Lung (tissue), 17 donors: ENCODE measurements at places on chromosomes 11 and 22. TPM values are rescaled to one million over a fixed set of nuclear protein-coding genes. Genes with fewer than 3 reads are reported as not detected.
A peak's percentile ranks its signal among the peaks of the same experiment; 100 is the strongest.

The TMPRSS6 gene
- 0.57 TPM for total RNA-seq

The RAB39A gene
- 3.6 TPM for total RNA-seq

The TMEM191C gene
- total RNA-seq, result 0.31 TPM

The ANO3 gene
- 0.63 TPM for total RNA-seq

The RHOD gene
- 7.3 TPM for total RNA-seq

DNA sequence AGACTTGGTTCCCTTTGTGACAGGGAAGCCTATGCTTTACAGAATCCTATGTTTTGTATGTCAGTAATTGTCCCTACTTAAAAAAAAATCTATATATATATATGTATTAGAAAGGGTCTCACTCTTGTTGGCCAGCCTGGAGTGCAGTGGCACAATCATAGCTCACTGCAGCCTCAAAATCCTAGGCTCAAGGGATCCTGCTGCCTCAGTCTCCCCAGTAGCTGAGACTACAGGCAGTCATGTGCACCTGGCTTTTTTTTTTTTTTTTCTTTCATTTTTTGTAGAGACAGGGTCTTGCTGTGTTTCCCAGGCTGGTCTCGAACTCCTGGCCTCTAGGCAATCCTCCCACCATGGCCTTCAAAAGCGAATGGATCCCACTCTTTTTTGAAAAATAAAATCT, 2.1 kb upstream of the NEAT1 start:
- DNase-seq, result no peak
- H3K27ac ChIP-seq, result peak overlapping the region; percentile 100
- no peaks in the 10 kb centered on the region for H3K27me3 ChIP-seq
- peaks cover 55% of the 10 kb centered on the region for H3K4me1 ChIP-seq

DNA sequence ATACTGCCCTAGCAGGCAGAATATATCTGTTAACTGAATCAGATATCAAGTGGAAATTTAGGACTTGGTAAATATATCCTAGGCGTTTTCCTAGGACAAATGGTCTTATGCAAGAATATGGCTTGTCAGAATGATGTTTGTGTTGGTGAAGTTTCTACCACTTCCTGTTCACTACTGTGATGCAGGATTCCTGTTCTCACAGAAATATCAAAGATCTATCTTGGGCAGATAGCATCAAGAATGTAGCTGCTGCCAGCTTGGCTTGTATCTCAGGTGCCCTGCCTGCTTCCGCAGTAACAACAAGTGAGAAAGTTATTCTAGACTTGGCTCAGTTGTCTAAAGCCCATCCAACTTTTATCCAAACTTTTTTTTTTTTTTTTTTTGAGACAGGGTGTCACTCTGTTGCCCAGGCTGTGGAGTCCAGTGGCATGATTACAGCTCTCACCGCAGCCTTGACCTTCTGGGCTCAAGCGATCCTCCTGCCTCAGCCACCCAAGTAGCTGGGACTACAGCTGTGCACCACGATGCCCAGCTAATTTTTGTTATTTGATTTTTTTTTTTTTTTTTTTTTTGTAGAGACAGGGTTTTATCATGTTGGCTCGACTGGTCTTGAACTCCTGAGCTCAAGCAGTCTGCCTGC, 61.3 kb downstream of the PPME1 start:
- no peak overlapping the region for H3K27ac ChIP-seq
- DNase-seq, result no peak
- no peaks in the 10 kb centered on the region for H3K4me1 ChIP-seq
- H3K36me3 ChIP-seq, result peaks cover 11% of the 10 kb centered on the region

DNA sequence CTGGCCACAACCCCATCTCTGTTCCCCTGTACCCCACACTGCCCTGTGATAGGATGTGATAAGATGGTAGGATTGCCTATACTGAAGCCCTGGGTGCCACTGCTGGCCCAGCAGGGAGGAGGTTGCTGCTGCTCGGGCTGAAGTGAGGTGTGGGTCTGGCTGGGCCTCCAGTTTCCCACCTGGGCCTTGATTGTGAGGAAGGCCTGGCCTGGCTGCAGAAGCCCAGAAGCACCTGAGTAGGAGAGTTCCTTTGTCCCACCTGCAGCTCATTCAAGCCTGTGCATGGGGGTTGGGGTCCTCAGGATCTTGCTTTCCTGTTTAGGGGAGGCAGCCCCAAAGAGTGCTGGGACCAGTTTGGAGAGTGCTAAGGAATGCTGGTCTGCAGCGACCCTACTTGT, 3.3 kb downstream of the ST3GAL4 start:
- no peaks in the 10 kb centered on the region for H3K36me3 ChIP-seq
- DNase-seq, result no peak
- H3K4me3 ChIP-seq, result no peak overlapping the region
- H3K27me3 ChIP-seq, result no peaks in the 10 kb centered on the region
- H3K27ac ChIP-seq, result no peak overlapping the region

- no peak for DNase-seq
- no peak overlapping the region for H3K4me3 ChIP-seq
- no peaks in the 10 kb centered on the region for H3K27me3 ChIP-seq
- no peak overlapping the region for H3K27ac ChIP-seq
- peaks cover 37% of the 10 kb centered on the region for H3K36me3 ChIP-seq
Measured at GRCh38 chr11:35730254-35730653, 67.7 kb downstream of the TRIM44 start.

- H3K36me3 ChIP-seq, result peaks cover 12% of the 10 kb centered on the region
- H3K27me3 ChIP-seq, result no peaks in the 10 kb centered on the region
- H3K4me3 ChIP-seq, result peak overlapping the region; percentile 48
- H3K4me1 ChIP-seq, result peaks cover 15% of the 10 kb centered on the region
- peak; percentile 46 for DNase-seq
Measured at GRCh38 chr11:124115782-124116616, 749 bp downstream of the VWA5A start.

DNA sequence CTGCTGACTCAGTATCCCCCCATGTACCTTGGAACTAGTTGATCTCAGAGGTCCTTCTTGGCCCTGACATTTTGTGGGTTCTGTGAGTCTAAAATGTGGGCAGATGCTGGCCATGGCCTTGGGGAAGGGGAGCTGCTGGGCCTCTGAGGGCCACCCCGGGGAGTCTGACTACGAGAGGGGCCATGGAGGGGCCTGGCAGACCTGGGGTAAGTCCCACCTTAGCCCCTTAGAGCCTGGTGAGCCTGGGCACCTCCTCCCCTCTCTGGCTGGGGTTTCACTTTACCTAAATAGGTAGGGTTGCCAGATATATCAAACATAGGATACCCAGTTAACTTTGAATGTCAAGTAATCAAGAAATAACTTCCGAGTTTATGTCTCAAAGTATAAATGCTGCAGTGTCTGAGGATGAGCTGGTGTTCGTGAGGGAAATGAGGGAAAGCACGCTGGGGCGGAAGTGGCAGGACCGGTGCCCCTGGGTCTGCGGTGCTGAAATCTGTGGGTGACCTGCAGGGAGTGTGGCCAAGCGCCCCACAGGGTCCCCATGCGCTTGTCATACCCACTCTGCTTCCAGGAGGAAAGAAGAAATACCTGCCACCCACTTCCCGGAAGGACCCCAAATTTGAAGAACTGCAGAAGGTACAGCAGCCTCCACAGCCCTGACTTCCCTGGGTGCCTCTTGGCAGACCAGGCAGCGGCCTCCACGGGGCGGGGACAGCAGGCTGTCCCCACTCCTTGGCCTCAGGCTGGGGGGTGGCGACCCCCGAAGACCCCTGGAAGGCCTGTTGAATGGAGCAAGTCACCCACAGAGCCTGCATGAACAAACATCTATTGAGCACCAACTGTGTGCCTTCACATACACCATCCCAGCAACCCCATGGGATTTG, 4.8 kb downstream of the PARVG start:
- DNase-seq, result no peak
- H3K4me1 ChIP-seq, result no peaks in the 10 kb centered on the region
- no peaks in the 10 kb centered on the region for H3K36me3 ChIP-seq
- H3K27ac ChIP-seq, result no peak overlapping the region
- H3K27me3 ChIP-seq, result no peaks in the 10 kb centered on the region
- no peak overlapping the region for H3K4me3 ChIP-seq

DNA sequence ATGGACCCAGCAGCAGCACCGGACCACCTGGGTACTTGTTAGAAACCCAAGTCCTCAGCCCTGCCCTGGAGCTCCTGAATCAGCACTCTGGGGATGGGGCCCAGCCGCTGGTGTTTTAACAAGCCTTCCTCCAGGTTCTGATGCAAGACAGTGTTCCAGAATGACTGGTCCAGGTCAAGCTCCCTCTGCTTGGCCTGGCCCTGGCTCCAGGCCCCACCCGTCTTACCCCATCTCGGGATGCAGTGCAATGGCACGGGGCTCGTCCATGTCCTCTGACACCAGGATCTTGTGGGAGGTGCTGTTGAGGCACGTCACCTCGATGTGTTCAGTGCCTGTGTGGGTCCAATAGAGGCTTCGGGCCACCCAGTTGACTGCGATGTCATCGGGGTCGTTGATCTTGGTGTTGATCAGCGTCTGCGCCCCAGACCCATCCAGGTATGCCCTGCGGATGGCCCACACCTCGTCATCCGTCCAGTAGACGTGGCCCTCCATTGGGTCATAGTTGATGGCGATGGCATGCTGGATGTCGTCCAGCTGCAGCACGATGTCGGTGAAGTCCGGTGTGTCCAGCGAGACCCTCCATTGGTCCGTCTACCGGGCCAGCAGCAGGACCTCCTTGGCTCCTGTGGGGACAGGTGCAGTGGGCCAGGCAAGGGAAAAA, 140.3 kb downstream of the CRYBB2 start:
- H3K4me1 ChIP-seq, result peaks cover 11% of the 10 kb centered on the region
- no peaks in the 10 kb centered on the region for H3K27me3 ChIP-seq
- H3K4me3 ChIP-seq, result no peak overlapping the region
- DNase-seq, result no peak
- H3K27ac ChIP-seq, result no peak overlapping the region
- peaks cover 14% of the 10 kb centered on the region for H3K36me3 ChIP-seq

DNA sequence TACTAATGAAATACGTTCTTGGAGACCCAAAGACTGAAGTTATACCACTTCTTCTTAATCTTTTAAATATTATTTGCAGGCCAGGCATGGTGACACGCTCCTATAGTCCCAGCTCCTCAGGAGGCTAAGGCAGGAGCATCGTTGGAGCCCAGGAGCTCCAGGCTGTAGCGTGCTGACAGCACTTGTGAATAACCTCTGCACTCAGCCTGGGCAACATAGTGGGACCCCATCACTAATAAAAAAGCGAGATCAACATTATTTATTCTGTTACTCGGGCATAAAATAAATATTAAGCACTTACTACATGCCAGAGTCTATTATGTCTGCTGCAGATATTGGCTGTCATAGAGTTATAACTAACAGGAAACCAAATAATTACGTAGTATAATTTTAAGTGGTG, 720 bp upstream of the MED17 start:
- H3K4me1 ChIP-seq, result peaks cover 16% of the 10 kb centered on the region
- peaks cover 5% of the 10 kb centered on the region for H3K36me3 ChIP-seq
- DNase-seq, result no peak
- H3K27ac ChIP-seq, result no peak overlapping the region

DNA sequence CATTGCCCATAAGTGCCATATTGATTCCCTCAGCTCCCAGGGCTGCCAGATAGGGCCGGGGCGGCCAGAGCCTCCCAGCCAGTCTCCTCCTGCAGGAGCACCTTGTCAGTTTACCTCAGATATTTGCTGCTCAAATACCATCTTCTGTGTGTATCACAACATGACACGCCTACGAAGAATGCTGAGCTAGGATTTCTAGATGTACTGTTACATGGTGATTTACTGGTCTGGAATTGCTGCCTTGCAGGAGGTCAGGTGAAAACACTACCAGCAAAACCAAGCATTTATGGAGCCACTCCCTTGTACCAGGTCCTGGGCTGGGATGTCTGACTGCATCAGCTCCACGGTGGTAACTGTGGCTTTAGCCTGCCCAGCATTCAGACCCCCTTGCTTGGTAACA, 11.8 kb downstream of the MICAL3 start:
- no peak overlapping the region for H3K27ac ChIP-seq
- H3K36me3 ChIP-seq, result no peaks in the 10 kb centered on the region
- no peaks in the 10 kb centered on the region for H3K27me3 ChIP-seq
- no peak overlapping the region for H3K4me3 ChIP-seq

- H3K4me3 ChIP-seq, result no peak overlapping the region
- peaks cover 5% of the 10 kb centered on the region for H3K4me1 ChIP-seq
- H3K27me3 ChIP-seq, result no peaks in the 10 kb centered on the region
- no peak overlapping the region for H3K27ac ChIP-seq
Measured at GRCh38 chr11:120830085-120830620, 193.7 kb upstream of the TBCEL start.
